ENCODE measurements at places on chromosomes 11 and 22.
A peak's percentile ranks its signal among the peaks of the same experiment; 100 is the strongest.

- DNase-seq = no peak
These were observed 85.1 kb downstream of the DEPDC5 start for GRCh38 chr22:31838917-31839316.

DNA sequence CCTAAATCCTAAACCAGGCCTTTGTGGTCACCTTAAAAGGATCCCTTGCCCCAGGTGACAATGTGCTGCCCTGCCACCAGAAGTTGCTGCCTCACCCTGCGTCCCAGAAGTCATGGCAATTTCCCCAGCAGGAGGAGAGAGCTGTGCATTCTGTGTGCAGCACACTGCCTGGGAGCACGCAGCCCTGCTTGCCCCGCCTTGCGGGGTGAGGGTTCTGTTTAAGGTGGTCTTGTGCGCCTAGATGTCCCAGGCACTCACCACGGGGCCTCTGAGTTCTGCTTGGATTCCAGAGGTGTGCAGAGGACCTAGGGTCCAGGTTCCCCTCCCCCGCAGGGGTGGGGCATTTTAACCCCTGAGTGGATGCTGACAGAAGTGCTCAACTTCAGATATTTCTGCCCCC is 95.0 kb downstream of the GRAMD1B start:
- no peak for DNase-seq

DNA sequence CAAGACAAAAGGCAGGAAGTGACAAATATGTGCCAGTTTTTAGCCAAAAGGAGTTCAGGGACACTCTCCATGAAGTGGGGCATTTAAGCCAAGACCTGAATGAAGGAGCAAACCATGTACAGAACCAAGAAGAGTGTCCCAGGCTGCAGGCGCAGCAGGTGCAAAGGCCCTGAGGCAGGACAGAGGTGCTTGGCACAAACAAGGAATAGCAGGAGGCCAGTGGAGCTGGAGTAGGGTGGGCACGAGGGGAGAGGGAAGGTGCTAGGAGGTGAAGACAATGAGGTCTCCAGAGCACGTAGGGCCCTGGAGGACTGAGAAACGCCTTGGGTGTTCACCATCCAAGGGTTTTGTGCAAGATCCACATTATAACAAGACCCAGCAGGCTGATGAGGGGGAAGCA is 474.1 kb downstream of the MN1 start:
- DNase-seq = no peak

GRCh38 chr22:24107661-24108060 is 73.6 kb upstream of the SUSD2 start:
- DNase-seq = peak; percentile 30

DNA sequence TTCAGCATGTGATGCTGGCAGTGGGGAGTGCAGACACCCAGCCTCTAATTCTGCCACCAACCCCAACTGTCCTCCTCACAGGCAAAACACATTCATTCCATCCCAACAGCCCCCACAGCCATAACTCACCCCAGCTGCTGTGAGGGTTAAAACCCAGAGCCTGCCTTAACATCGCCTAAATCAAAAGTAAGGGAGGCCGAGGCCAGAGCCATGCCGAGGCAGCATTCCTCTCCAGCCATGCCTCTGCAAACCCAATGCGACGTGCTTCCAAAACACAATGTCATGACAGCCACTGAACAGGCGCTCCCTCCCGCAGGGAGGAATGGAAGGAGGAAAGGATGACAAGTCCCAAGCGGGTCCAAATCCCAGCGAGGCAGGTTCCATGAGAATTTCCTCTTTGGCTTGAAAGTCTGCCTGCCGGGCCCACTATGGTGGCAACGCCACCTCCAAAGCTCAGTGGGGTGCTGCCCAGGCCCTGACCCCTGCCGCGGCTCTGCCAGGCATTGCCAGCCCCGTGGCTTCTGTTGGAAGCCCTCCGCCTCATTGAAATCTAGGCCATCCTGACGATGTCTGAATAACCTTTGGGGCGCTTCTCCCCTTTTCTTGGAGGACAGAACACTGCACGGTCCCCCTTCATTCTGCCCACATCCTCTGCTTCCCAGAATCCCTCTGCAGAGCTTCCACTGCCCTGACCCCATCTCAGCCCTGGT is 472.3 kb downstream of the BRD1 start:
- no peak for DNase-seq

DNA sequence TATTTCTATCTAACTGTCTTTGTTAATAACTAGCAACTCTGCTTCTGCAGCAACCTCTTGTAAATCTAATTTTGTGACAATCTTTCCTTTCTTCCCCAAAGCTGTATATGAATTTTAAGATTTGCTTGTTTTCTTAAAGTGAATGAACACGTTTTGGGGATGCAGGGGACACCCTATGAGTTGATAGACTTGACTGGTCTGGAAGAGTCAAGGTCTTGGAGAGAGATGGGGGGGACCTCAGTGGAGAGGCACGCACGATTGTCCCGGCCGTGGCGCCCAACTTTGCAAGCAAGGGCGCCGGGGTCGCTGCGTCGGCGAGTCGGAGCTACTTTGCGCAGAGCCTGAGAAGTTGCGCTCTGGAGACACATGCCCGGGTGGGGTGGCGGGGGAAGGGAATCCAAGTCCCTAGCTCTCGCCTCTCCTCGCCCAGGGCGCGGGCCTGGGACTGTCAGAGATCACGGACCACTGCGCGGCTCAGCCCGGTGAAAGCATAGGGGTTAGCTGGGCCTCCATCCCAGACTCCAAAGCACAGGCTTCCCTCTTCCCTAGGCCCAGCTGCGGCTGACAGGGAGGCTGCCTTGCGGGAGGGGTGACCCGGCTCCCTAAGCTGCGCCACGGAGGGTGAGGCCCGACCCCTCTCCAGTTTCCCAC is 854 bp downstream of the ABCC8 start:
- no peak for DNase-seq

DNA sequence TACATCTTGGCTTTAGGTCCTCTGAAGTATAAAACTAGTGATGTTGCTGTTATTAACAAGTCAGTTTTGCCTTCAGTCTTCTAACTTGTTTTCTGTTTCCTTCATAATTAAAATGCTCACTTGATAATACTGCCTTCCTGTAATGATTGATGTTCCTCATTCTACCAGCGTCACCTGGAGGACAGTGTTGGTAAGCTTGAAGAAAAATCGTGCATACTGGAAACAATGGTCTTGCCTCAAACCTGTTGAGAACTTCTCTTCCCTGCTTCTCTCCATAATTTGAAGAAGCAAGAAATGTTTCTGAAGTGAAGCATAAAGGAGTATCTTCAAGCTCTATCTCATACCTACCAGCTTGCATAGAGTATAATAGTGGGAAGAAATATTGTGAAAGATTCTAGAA is 3.0 kb downstream of the YWHAH start:
- peak; percentile 59 for DNase-seq

GRCh38 chr11:65167656-65168055 is 2.4 kb upstream of the SPDYC start:
- DNase-seq = no peak

GRCh38 chr11:32385998-32386397 is 49.3 kb downstream of the WT1 start:
- no peak for DNase-seq

DNA sequence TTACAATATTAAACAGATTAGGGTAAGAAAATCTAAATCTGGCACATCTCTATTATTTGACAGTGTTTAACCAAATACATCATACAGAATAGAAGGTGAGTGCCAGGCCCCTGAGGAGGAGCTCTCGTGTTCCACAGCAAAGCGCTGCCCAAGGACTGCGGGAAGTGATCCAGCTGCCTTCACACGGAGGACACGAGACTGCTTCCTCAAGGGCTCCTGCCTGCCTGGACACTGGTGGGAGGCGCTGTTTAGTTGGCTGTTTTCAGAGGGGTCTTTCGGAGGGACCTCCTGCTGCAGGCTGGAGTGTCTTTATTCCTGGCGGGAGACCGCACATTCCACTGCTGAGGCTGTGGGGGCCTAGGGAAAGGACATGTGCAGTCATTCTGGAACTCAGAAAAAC is 71.1 kb downstream of the NCAPD3 start:
- no peak for DNase-seq

GRCh38 chr11:78290293-78291176 is 101.8 kb downstream of the USP35 start:
- DNase-seq = no peak

GRCh38 chr22:35484651-35485556 is 55.7 kb upstream of the RASD2 start:
- DNase-seq = no peak

- DNase-seq = no peak
These were observed at the start of gene ALDH3B1 for GRCh38 chr11:68010090-68011041. Gene ALDH3B1 (plus strand): TSS chr11:68010327. CDS start chr11:68015298, 4,971 bp downstream.

DNA sequence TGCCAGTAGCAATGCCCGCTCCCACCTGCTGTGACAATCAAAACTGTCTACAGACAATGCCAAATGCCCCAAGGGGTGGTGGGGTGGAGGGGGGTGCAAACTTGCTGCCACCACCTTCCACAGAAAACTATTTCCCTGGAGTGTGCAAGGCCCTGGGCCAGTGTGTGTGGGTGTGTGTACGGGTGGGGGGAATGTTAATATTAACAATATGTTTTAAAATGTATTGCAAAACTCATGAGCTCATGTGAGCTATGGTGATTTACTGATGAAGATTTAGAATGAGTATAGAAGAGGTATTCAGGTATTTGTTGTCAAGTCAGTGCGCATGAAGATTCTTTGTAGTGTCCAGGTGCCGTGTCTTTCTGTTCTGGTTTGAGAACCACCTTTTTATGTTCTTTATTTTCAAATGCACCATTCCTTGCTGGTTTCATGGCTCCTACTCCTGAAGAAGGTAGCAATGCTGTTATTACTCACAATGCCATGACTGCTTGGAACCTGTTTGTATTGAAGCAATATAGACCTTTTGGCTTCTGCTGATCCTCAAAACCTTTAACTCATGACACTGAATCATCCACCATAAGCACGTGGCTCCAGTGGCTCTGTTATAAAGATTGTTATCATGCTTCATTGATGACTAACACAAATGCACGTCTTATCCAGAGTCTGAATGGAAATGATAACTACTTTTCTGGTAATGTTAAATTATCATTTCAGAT is 29.9 kb upstream of the AQP11 start:
- DNase-seq = no peak

GRCh38 chr11:76768088-76768908 is 14.9 kb upstream of the TSKU start:
- DNase-seq = no peak

DNA sequence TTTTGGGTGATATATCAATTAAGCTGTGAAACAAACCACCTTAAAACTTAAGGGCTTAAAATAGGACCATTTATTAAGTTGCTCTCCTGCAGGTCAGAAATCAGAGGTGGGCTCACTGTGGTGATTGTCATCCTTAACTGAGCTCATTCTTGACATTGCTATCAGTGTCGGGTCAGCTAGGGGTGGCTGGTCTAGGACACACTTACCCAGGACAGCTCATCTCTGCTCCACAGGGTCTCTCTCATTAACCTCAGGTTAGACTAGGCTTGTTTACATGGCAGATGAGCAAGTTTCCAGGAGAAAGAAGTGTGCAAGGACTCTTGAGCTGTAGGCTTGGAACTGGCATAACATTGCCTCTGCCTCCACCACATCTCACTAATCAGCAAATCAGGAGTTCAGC is 601.0 kb upstream of the RAG2 start:
- DNase-seq = no peak

DNA sequence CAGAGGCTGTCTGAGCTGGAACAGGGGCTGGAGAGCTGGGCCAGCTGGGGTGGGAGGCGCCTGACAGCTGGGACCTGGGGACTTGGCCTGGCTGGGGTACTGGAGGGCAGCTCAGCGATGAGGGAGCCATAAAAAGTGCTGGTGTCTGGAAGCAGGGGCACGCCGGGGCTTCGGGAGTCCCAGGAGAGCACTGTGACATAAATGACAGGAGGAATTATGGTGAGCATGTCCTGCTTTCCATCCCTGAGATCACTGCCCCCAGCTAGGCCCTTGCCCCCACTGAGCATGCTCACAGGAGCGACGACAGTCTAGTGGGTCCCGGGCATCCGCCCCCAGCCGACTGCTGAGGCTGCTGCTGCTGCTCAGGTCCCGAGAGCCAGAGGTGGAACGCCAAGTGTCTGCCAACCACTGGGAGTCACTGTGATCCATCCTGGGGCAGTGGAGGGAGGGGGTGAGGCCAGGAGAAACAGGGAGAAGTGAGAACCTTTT is 6.2 kb downstream of the ROBO4 start:
- DNase-seq = no peak
